Vagina (tissue), 2 donors: ENCODE measurements at places on chromosomes 11 and 22. TPM values are rescaled to one million over a fixed set of nuclear protein-coding genes. Genes with fewer than 3 reads are reported as not detected.

MCAT gene
- 22.8 TPM for total RNA-seq

ANO3 gene
- total RNA-seq = not detected

OR5A1 gene
- total RNA-seq = not detected

TLCD5 gene
- 3.7 TPM for total RNA-seq

- H3K36me3 ChIP-seq = no peaks in the 10 kb centered on the region
- no peaks in the 10 kb centered on the region for H3K4me1 ChIP-seq
- no peaks in the 10 kb centered on the region for H3K27me3 ChIP-seq
- no peak for DNase-seq
- no peak overlapping the region for H3K4me3 ChIP-seq
These were observed 41.5 kb upstream of the CARD18 start for GRCh38 chr11:105181100-105181499.

DNA sequence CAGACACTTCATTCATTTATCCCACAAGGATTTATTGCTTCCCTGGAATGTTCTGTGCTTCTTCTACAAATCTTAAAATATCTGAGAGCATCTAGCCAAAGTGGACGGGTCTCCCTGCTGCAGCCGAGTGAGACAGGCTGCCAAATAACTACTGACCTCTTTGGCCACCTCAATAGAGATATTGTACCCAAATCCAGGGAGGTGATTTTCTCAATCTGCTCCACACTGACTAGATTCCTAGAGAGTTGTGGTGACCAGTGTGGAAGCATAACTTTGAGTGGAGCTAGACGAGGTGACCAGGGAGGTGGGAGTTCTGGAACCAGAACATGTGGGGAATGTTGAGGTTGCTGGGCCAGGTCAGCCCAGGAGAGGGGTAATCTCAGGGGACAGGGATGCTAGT is 77.5 kb downstream of the THAP12 start:
- no peak for DNase-seq
- no peak overlapping the region for H3K4me3 ChIP-seq
- no peaks in the 10 kb centered on the region for H3K36me3 ChIP-seq
- H3K27ac ChIP-seq = no peak overlapping the region
- H3K4me1 ChIP-seq = no peaks in the 10 kb centered on the region

- DNase-seq = peak; percentile 74
- H3K27ac ChIP-seq = no peak overlapping the region
- H3K27me3 ChIP-seq = no peaks in the 10 kb centered on the region
These were observed 206.6 kb downstream of the GRIK4 start for GRCh38 chr11:120718171-120718570.

- H3K27me3 ChIP-seq = no peaks in the 10 kb centered on the region
- DNase-seq = no peak
- peaks cover 33% of the 10 kb centered on the region for H3K4me1 ChIP-seq
- H3K36me3 ChIP-seq = no peaks in the 10 kb centered on the region
- H3K4me3 ChIP-seq = no peak overlapping the region
These were observed 1.0 kb downstream of the PKP3 start for GRCh38 chr11:394858-395655.

DNA sequence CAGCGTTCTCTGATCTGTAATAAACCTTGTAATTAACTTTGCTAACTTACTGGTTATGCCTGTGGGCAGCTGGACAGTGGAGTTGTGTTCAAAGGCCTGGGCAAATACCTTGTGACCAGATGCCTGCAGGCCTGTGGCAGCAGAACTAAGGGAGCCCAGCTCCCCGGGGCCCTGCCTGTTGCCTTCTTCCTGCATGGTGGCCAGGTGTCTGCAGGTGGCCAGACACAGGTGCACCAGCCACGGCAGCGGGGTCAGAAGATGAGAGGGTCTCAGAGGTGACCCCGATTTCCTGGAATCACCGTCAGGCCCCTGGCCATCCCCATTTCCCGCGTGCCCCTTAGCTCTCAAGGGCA is 127.2 kb downstream of the OSBP2 start:
- no peaks in the 10 kb centered on the region for H3K27me3 ChIP-seq
- no peak overlapping the region for H3K27ac ChIP-seq
- peak overlapping the region; percentile 26 for H3K4me3 ChIP-seq
- H3K4me1 ChIP-seq = peaks cover 10% of the 10 kb centered on the region

GRCh38 chr11:30107899-30108298 is 91.1 kb upstream of the KCNA4 start:
- no peak overlapping the region for H3K27ac ChIP-seq
- H3K36me3 ChIP-seq = no peaks in the 10 kb centered on the region
- no peak overlapping the region for H3K4me3 ChIP-seq
- no peak for DNase-seq

DNA sequence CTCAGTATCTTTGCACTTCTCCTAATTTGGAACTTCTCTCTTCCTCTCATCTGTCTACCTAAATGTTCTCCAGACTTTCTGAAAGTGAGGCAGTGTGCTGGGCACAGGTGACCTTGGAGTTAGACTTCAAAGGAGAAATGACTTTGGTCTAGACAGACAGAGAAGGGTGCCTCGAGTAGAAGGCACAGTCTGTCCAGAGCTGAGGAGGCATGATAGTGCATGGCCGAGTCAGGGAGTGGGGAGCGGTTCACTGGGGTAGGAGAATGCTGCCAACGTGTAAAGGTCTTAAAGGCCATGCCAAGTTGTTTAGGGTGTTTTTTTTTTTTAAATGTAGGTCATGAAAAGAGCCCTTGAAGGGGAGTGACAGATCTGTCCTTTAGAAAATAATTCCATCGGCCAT is 17.3 kb upstream of the ZBTB16 start:
- DNase-seq = no peak
- no peaks in the 10 kb centered on the region for H3K36me3 ChIP-seq
- H3K27me3 ChIP-seq = no peaks in the 10 kb centered on the region
- no peak overlapping the region for H3K4me3 ChIP-seq
- H3K27ac ChIP-seq = no peak overlapping the region

GRCh38 chr22:39967103-39967829 is 7.1 kb downstream of the TMA7B start:
- H3K4me1 ChIP-seq = no peaks in the 10 kb centered on the region
- DNase-seq = no peak
- H3K27me3 ChIP-seq = no peaks in the 10 kb centered on the region
- H3K36me3 ChIP-seq = no peaks in the 10 kb centered on the region
- H3K27ac ChIP-seq = no peak overlapping the region

DNA sequence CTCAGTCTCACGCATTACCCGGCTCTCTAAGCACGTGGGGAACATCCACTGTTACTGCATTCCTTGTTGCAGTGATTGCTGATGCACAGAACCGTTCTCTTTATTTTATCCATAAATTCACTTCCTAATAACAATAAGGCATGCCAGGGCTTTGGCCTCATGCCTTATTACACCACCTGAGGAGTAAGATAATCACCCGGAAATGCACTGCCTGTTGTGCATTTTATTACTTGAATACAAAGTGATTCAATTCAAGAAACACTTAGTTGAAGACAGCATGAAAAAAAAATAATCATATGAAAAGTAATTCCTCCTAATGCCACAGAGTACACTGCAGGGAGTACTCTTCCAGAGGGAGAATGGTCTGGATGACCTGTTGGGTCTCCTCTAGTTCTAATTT is 19.2 kb downstream of the EFCAB6 start:
- DNase-seq = no peak
- no peaks in the 10 kb centered on the region for H3K27me3 ChIP-seq
- H3K36me3 ChIP-seq = no peaks in the 10 kb centered on the region
- no peak overlapping the region for H3K4me3 ChIP-seq
- H3K27ac ChIP-seq = no peak overlapping the region

DNA sequence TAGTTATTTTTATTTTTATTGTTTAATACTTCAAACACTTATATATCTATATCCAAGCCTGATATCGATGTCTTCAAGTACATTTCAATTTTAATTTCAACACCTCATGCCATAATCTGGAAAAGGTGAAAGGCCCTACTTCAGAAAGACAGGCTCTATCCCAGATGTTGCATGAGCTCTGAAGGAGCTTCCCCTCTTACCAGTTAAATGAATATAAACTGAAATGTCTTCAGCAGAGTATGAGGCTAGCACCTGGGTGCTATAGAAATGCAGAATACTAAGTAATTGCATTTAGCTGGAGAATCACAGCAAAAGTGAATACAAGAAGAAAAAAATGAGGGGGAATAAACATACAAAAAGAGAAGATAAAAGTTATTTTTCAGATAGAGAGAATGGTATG is 11.5 kb upstream of the GRIA4 start:
- H3K36me3 ChIP-seq = no peaks in the 10 kb centered on the region
- no peaks in the 10 kb centered on the region for H3K4me1 ChIP-seq
- H3K27ac ChIP-seq = no peak overlapping the region
- H3K27me3 ChIP-seq = no peaks in the 10 kb centered on the region

DNA sequence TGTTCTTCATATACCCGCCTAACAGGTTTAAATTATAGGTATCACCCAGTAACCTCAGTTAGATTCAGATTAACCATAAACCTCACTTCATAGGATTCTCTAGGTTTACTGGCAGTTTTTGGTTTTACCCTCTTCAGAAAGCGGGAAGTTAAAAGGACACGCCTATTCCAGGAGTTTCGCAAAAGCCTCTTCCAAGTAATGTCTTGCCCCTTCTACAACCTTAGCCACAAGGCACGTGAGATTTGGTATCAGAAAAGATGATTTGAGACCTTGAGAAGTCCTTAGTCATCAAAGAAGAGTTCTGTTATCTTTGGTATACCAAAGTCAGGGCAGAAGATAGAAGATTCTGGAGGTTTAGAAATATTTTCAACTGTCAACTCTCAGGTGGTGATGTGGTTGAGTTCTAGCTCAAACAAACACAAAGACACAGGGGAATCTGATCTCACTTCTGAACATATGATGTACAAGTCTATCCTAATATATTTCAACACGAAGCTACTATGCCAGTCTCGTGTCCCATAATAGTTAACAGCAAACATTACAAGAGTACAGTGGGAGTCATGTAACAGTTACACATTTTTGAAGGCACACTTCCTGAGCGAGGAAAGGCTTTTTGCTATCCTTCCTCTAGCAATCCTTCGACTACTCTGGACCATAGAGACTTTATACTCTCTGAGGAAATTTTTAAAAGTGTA is 103.5 kb downstream of the USP35 start:
- no peak for DNase-seq
- H3K4me3 ChIP-seq = no peak overlapping the region
- no peak overlapping the region for H3K27ac ChIP-seq
- H3K36me3 ChIP-seq = no peaks in the 10 kb centered on the region
- no peaks in the 10 kb centered on the region for H3K27me3 ChIP-seq

DNA sequence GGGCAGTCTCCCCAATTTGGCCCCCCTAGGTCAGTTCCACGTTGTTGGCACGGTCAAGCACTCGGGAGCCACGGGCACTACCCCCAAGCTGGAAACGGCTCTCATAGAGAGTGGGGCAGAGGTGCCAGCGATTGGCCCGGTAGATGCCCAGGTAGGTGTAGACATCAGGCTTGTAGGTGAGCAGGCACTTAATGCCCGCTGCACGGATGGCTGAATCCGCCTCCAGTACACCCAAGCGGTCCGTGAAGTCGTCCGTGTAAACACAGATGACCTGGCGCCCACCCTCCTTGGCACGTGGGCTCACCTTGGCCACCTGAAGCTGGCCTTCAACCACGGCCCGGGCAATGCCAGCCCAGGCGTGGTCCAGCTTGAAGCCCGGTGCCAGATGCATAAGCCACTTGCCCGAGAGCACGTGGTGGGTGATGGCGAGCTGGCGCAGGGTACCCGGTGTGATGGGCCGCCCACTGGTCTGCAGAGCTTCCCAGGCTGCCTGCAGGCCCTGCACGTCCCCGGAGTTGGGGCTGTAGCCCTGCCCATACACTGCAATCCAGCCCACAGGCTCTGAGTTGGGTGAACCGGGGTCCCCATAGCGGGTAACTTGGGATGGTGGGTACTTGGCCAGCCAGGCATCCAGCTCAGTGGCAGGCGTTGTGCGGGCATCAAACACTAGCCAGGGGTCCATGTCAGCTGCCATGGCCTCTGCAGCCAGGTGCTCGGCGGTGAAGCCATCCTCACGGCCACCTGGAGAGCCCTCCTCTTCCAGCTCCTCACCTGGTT is 1.2 kb downstream of the C11orf68 start:
- no peaks in the 10 kb centered on the region for H3K27me3 ChIP-seq
- peak overlapping the region; percentile 92 for H3K4me3 ChIP-seq
- H3K27ac ChIP-seq = peak overlapping the region; percentile 93

DNA sequence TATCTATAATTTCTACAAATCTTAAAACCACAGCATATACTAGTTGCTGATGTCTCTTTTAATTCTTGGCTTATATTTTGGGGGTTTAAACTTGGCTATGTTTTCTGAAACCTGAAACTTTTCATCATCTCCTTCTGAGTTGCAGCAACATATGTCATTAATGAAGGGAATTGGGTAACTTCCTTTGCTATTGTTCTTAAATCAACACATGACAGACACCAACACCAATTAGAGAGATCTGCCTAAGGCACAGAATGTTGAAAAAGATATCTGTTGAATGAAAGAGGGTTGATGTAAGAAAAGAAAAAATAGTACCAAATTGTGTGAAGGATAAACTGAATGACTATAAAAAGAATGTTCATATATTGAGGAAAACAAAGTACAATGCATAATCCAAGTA is 10.3 kb upstream of the GAS2 start:
- no peaks in the 10 kb centered on the region for H3K27me3 ChIP-seq
- no peaks in the 10 kb centered on the region for H3K36me3 ChIP-seq
- no peaks in the 10 kb centered on the region for H3K4me1 ChIP-seq
- DNase-seq = no peak
